Naive thymus-derived CD4-positive, alpha-beta T cell (primary cell): ENCODE measurements at places on chromosomes 5 and 9. TPM values are rescaled to one million over a fixed set of nuclear protein-coding genes. Genes with fewer than 3 reads are reported as not detected.

The MARCOL gene
- total RNA-seq = not detected

The PLCXD3 gene
- not detected for total RNA-seq

The ST8SIA4 gene
- total RNA-seq = 23.4 TPM

The F2RL2 gene
- total RNA-seq = not detected in 2 replicates

The TMEM38B gene
- 12.7 TPM for total RNA-seq

The CEL gene
- total RNA-seq = 0.40 TPM

The PCDHGA11 gene
- total RNA-seq = 0.22 TPM

The GNPDA1 gene
- total RNA-seq = 13.3 TPM

The NR6A1 gene
- total RNA-seq = not detected

The AK8 gene
- not detected for total RNA-seq

The KCNIP1 gene
- not detected for total RNA-seq

The BTNL3 gene
- not detected for total RNA-seq

The SLC22A5 gene
- 6.8 TPM for total RNA-seq

The CCNH gene
- total RNA-seq = 57.5 and 58.6 TPM in 2 replicates

The LSM11 gene
- 1.8 TPM for total RNA-seq

The SPATA31E1 gene
- total RNA-seq = not detected

The C9orf50 gene
- total RNA-seq = not detected

The SNCAIP gene
- not detected in 2 replicates for total RNA-seq

The FANCC gene
- 7.9 TPM for total RNA-seq

The TMEM252 gene
- total RNA-seq = not detected

The PCDHB9 gene
- total RNA-seq = 1.2 TPM

The MFAP3 gene
- 11.1 TPM for total RNA-seq

The PALM2AKAP2 gene
- total RNA-seq = not detected

The ZSWIM6 gene
- total RNA-seq = 11.5 TPM

The SMIM33 gene
- total RNA-seq = 0.14 TPM

The DYNC2I2 gene
- total RNA-seq = 4.4 TPM

The POLE3 gene
- total RNA-seq = 50.9 TPM

The OLFM1 gene
- not detected for total RNA-seq

The PCSK1 gene
- not detected for total RNA-seq

The GPR151 gene
- not detected for total RNA-seq

The ADAMTS6 gene
- total RNA-seq = 3.2 TPM

The FBP1 gene
- 0.15 TPM in 1 of 2 replicates, not detected in the other for total RNA-seq

The CNTFR gene
- not detected for total RNA-seq

The NOL8 gene
- 63.4 TPM for total RNA-seq

The IFNA2 gene
- not detected in 2 replicates for total RNA-seq

The WNT8A gene
- total RNA-seq = not detected

The CCNI2 gene
- 3.5 TPM for total RNA-seq

The SLC34A1 gene
- total RNA-seq = 0.29 TPM
